NCI-H1694 (cell line): ENCODE measurements at places on chromosomes 6 and 20.

DNA sequence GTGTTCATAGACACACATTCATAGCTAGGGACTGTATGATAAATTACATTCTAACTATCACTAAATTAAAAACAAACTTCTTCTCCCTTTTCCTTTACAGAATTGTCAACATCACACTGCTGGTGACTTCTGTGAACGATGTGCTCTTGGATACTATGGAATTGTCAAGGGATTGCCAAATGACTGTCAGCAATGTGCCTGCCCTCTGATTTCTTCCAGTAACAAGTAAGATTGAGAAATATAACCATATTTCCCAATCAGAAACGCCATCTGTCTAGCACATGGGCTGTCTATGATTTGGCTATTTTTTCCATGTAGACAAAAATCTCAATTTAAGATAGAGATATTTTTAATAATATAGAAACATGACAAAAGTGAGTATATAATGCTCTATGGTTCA, 367.7 kb downstream of the ARHGAP18 start:
- DNase-seq, result no peak

DNA sequence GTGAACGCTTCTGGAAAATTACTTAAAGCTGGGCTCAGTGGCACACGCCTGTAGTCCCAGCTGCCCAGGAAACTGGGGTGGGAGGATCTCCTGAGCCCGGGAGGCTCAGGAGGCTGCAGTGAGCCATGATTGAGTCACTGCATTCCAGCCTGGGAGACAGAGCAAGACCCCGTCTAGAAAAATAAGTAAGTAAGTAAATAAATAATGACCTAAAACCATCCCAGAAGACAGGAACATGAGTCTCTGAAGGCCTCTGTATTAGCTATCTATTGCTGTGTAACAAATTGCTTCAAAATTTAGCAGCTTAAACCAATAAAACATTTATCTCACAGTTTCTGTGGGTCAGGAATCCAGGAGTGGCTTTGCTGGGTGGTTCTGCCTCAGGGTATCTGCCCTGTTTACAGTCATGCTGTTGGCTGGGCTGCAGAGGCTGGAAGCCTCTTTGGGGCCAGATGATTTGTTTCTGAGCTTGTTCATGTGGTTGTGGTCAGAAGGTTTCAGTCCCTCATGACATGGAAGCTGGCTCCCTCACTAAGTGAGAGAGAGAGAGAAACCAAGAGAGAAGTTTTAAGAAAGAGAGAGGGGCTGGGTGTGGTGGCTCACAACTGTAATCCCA, 48.4 kb upstream of the NCOA3 start:
- DNase-seq, result no peak

- DNase-seq, result no peak
Measured at GRCh38 chr20:14951707-14952418, 614.5 kb upstream of the FLRT3 start.

GRCh38 chr6:56624046-56624727, 18.5 kb downstream of the DST start:
- no peak for DNase-seq

- DNase-seq, result no peak
Measured at GRCh38 chr6:90575267-90575666, 11.6 kb downstream of the MAP3K7 start.

DNA sequence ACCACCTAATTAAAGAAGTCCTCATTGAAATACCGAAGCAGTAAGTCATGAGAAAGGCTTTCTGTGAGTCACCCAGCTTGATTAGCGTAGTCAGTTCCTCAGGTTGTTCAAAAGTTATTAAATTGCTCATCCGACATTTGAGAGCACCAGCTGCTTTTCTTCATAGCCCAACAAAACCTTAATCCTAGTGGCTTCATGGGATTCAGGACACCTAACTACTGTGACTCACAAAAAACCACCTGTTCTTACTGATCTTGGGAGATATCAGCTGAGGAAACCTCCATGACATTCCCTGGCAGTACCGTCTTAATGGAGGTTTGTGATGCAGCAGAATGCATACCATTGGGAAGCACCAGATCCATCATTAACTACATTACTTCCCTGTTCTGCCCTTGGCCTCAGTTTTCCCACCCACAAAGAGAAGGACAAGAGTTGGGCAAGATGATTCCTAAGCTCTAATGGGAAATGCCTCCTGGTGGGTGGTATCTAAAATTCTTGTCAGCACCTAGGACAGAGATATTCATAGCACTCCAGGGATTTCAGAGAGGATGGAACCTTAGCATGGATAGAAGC, 103.8 kb downstream of the KHDC1L start:
- no peak for DNase-seq

DNA sequence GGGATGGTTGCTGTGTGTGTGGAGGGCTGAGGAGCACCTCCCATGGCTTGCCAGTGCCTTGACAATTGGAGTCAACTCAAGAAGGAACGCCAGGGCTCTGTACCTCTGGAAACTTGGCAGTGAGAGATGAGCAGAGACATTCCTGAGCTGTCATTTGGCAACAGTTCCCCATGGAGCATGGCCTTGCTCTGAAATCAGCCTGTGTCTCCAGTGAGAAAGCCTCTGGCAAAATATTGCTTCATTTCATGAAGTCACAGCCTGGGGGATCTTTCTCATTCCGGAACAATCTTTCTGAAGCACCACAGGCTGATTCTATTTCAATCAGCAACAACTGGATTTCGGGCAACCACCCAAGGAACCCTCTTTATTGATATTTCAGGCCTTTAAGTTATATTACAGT, 52.2 kb upstream of the FNDC1 start:
- DNase-seq, result no peak

DNA sequence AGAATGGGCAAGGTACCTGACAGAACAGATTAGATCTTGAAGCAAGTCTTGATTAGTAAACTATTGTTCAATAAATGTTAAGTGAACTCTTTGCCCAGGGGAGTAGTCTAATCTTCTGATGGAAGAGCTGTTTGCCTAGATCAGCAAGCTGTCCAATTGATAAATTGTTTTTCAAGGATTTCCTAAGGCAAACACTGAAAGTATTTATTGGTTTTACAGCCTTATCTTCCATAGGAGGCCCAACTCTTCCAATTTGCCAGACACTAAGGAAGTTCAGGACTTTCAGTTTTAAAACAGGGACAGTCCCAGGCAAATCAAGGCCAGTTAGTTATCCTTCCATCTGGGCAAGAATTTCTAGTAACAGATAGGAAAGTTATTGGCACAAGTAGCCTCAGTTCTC, 1.8 kb upstream of the C6orf163 start:
- no peak for DNase-seq

DNA sequence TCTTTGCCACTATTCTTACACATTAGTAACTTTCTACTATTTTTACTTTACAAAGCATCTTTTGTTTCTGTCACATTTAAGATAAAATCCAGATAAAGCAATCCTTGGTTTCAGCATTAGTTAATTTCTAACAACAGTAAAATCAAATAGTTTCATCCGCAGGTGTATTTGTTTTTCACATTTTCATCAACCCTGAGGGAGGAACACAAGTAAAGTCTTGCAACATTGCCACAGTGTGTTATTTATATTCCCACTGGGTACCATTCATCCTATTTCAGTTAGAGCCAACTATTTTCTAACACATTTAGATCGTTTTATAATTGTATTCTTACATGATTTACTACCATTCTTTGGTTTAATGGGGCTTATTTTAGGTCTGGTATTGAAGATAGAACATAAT, 908.7 kb upstream of the CITED2 start:
- no peak for DNase-seq
